ENCODE measurements at places on chromosomes 6 and 20.
A peak's percentile ranks its signal among the peaks of the same experiment; 100 is the strongest.

DNA sequence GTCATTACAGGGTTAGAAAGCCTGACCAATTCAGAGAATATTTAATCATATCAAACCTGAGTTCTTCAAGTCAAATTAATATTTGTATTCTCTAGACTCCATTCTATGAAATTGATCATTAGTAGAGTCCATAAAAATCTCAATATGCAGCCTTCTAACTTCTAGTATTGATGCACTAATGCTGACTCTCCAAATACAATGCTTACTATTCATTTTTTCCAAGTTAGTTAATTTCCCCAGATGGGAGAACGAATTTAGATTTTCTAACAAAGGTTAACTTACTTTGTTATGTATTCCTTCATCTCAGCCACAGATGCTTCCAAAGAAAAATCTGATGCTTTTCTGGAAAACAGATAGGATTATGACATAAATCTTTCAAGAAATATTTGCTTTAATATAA is 12.4 kb upstream of the NDRG3 start:
- no peak for DNase-seq

DNA sequence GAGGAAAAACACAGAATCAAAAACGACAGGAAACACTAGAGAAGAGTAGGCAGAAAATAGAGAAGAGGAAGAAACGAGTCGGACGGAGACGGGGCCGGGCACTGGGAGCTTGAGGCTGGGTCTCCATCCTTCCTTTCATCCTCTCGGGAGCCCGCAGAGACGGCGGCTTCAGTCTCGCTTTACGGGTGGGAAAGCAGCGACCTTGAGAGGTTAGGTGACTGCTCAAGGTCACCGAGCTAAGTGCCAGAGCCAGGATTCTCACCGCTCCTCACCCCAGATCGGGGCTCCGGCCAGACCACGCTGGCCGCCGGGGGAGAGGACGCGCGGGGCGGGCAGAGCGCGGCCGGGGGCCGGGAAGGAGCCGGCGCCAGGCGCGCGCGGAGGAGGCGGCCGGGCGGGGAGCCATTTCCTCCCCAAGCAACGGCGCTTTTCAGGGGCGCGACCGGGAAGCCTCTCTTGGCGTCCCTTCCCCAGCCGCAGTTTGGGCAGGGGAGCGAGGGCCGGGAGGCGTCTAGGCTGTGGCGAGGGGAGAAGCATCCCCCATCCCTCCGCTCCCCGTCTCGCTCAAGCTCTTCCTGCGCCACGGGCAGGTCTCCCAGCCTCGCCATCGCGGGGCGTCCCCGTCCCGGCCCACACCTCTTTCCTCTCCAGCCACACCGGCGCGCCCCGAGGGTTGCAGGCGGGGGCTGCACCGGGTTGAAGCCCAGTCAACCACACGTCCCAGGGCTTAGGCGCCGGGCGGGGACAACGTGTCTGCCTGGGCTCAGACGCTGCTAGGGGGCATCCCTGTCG is 24.1 kb upstream of the MAP3K7 start:
- peak; percentile 67 for DNase-seq

DNA sequence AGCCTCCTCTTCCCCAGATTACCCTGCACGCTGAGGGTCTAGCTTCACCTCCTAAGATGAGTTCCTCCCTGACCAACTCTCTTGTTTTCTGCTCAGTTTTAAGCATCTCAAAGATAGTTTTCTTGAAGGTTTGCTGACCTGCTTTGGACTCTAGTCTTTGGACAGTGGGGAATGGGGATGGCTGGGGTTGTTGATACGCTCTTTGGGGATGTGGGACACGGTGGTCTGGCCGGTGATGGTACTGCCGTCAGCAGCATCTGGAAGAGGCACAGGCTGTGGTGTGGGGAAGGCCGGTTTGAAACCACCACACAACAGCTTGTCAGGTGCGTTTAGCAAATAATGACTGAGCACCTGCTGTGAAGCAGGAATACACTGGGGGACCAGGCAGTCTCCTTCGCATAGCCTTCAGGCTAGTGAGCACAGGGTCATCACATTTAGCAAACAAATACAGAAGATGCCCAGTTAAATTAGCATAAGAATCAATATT is 94.1 kb downstream of the TMEM242 start:
- DNase-seq = no peak

GRCh38 chr20:35702824-35703695 is 3.9 kb downstream of the ROMO1 start:
- DNase-seq = no peak

DNA sequence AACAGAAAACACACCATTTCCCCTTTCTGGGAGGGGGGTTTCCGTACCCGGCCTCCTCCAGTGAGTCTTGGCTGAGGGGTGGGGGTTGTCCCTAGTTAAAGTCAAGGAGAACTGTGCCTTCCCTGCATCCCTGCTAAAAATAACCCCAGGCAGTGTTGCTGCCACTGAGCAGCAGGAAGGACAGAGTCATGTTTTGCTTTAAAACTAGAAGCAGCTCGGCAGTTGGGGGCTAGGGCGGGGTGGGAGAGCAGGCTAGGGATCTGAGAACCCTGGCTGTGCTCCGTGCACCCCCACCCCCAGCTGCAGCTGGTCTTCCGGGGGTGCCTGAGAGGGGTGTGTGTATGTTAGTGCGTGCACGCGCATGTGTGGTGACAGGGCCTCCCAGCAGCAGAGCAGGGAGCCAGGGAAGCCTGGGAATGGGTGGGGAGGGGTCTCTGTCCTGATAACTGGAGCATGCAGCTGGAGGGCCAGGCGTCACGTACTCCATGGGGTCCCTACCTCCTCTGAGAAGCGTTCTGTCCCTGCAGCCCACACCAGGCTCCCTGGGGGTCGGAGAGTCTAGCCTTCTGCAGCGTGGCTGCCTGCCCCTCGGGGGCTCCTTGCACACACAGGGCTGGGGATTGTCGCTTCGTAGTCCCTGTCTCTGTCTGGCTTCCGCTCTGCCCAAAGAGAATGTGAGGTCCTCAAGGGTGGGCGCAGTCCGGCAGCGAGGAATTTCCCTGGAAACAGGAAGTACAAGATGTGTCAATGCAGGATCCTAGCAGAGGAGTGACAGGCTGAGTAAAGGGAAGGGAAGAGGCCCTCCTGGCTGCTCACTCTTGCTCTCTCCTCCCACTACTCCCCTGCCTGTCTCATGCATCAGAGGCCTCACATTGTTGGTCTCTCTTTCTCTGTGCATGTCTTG is 16.8 kb upstream of the ARMC12 start:
- peak; percentile 53 for DNase-seq

DNA sequence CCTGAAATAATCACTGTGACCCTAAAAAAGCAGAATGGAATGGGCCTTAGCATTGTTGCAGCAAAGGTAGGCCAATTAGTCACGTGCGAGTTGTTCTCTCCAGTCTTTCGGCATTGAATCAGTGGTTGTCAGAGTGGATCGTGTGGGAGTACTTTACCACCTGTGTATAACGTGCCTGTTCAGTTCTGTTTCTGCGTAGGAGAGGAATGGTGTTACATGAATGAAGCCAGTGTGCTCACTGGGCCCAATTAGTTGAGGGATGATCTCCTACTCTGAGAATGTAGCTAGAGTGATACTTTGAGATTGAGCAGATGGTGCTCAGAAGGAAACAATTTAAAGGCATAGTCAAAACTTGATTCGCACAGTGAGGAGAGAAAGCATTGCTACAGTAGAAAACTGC is 72.4 kb upstream of the KIF25 start:
- DNase-seq = no peak

DNA sequence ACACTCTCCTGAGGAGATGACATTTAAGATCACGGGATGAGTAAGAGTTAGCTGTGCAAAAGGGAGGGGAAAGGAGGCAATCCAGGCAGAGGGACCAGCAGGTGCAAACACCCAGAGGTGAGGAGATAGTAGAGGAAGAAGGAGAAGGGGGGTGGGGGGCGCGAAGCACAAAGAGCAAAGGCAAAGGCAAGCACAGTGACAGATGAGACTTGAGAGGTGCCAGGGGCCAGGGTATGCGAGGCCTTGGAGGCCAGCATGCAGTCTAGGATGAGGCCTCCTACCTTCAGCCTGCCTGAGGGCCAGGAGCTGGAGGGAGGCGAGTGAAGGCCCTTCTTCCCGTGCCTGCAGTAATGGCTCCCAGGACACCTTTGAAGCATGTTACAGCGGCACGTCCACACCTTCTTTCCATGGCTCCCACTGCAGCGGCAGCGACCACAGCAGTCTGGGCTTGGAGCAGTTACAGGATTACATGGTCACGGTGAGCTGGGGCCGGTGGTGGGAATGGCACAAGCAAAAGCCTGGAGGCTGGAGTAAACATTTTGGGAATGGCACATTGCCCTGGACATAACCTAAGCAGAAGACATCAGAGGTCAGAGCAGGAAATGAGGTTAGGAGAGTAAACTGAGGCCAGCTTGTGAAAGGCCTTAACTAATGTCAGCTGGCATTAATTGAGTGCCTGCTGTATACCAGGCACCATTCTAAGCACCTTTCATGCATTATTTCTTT is 18.6 kb downstream of the CCM2L start:
- no peak for DNase-seq

DNA sequence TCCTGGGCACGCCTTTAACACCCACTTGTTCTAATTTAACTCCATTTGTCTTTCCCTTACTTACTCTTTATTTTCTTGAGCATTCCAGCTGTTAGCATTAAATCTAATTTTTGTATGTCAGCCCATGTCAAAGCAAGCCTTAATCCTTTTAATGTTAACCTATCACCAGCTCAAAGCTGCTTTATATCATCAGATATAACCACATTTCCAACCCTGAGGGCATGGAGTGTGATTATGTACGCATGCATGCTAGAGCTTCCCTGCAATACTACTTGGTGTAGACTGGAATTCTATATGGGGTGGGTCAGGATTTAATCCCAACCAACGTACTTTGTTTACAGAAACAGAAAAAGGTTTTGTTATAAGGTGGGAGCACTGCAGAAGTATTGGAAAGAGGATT is 139.4 kb upstream of the HMGN3 start:
- DNase-seq = no peak

DNA sequence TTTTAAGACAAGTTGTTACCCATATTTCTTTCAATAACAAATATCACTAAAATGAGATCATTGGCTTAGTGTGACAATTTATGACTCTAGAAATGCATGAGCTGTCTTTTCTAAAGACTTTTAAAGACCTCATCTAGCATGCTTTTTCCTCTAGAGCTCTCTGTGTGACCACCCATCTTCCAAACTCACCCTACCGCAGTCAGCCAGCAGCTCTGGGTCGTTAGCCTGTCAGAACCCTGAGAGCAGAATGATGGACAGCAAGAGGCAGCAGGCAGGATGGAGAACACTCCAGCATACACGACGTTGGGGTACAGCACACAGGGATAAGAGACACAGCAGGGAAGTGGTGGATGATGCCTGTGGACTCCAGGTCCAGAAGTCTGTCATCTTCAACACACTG is 45.1 kb upstream of the TBX18 start:
- DNase-seq = no peak

DNA sequence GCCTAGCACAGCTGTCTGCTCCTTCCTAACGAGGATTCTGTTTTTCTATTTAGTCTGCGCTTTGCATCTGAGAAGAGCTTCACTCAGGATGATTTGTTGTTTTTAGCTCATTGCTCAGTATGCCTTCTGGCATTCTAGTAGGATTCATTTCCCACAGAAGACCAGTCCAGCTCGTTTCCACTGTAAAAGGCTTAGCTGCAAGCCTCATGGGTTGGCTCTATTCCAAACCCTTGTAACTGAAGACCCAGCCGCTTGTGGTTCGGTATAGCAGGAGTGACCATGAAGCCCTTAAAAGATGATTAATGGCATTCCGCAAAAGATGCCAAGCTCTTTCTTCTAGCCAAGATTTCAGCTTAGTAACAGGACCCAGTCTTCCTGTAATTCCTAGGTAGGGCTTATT is 7.2 kb downstream of the ADGRF1 start:
- no peak for DNase-seq

DNA sequence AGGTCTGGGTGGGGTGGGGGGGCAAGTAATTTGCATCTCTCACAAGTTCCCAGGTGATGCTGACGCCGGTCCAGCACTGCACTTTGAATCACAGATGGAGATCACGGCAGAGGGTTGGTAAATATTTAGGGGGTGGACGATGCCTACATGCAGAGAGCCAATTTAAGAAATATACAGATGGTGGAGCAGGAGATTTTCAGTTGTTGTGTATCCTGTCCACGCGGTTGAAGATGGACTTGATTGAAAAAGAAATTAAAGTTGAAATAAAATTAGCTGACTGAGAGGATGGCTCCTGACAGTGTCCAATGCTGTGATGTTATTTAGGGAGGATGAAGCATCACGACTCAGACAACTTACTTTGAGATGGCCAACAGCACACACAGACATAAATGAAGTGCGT is 74.6 kb downstream of the PHACTR3 start:
- no peak for DNase-seq

DNA sequence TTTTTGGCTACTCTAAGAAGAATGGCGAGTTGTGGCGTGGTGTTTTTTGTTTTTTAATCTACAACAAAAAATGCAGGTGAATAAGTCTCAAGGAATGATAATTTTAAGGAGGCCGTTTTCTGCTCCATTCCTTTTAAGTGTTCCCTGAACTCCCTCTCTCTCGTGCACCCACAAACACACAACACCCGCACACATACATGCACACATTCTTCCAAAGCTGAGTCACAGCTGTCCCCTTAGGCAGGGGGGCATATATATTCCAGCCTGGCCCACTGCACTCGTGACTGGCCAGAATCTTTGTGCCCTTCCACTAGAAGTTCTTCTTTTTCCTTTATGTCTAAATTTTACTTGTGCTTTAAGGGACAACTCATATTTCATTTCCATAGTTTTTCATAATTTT is 405.7 kb downstream of the LMBRD1 start:
- DNase-seq = no peak

DNA sequence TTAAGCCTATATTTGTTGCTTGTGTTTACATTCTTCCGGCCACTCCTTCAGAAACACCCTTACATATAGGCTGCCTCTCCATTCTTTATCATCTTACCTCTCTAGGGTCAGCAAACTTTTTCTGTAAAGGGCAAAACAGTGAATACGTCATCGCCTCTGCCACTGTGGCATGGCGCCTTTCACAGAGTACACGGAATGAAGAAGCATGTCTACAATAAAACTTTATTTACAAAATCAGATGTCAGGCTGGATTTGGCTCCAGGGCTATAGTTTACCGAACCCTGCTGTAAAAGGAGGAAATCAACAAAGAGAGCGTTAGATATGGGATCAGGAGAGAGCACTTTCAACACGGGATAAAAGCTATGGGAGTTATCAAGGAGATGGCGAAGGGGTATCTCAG is 9.3 kb upstream of the NCR2 start:
- no peak for DNase-seq

DNA sequence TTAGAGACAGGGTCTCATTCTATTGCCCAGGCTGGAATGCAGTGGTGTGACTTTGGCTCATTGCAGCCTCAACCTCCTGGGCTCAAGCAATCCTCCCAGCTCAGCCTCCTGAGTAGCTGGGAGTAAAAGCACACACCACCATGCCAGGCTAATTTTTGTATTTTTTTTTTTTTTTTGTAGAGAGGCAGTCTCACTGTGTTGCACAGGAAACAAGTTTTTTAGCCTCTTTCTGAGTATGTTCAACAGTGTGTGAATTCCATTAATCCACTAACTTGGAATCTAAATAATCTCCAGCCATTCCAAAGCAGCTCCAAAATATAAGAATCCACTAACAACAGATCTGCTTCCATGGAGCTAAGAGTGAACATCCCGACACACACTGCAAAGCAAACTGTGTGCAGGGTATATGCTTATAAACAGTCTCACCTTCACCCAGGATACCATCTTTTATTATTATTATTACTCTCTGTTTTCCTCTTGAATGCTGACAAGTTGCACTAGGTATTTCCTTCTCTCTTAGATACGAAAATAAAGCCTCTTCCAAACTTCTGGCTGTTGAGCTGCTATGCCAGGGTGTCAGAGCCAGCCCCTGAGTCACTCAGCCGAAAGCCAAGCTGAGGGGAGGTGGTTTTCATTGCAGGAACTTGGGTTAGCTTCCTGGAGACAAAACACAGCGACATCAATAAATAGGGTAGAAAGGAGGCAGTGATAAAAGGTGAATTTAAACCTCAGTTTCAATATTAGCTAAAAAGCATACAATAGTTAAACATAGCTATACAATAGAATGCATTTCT is 264.9 kb downstream of the HIVEP2 start:
- no peak for DNase-seq
